ENCODE measurements at places on chromosomes 3 and 15.

DNA sequence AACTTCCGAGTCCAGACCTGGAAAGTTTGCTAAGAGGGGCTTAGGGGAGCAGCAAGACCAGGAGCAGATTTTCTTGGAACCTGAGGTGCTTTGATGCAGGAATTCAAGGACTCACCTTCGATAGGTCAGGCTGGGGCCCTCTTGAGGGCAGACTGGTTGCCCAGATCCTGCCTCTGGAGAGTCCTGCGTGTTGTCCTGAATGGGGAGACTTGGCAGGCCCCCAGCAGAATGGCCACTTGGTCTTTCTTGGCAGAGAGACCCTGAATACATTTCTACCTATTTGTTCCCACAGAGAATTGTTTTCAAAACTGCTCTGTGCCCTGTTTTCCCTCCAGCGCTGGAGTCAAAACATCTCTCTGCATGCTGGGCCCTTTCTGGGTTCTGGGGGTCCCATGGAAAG, 4.2 kb downstream of the KLF13 start:
- DNase-seq, result no peak

DNA sequence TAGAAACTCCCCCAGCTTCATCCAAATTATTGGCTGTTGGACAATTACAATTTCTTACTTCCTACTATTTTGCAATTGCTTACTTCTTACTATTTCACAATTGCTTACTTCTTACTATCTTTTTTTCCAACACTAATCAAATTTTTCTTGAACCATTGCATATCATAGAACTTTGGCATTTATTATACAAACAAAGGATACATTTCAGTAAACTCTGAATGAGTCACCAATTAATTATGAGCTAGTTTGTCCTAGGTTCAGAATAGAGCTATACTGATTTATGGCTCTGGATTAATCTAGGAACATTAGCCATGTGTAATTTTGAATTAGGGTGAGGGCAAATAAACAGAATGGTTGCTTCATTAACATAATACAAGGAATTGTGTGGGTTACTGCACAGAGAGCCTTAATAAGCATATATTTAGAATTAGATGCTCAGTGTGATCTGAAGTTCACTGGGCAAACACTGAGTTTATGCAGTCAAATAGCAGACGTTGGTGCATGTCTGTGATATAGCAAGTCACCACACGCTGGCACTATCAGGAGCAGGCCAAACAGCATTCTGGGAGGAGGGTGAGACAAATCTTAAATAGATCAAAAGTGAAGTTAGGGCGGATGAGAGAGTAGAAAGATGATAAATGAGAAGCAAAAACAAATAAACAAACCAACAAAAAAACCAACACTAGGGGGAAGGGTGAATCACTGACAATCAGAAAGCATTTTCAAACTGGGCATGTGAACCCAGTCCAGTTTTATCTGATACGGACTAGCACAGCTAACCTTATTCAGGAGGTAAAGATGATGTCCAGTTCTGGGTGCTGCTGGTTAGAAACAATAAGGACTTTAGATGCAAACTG, 21.5 kb downstream of the GABRR3 start:
- DNase-seq, result no peak

- DNase-seq, result no peak
Observed at GRCh38 chr3:175007306-175007705, 148.2 kb downstream of the NAALADL2 start.

DNA sequence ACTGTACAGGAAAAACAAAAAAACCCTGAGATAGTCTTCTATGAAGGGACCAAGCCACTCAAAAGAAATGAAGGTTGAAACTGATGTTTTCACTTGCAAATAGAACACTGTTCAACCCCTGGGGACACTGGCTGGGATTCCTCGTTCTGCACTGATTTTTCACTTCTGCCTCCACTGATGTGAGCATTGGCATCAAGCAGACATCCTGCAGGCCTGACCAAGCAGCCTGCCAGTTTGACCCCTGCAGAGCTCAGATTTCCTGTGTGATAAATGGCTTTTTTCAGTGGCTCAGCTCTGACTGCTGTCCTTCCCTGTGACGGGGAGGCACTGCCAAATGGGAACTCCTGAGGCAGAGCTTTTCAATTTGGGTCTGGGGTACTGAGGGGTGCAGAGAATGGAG, 50.0 kb downstream of the RASGRP1 start:
- DNase-seq, result no peak

DNA sequence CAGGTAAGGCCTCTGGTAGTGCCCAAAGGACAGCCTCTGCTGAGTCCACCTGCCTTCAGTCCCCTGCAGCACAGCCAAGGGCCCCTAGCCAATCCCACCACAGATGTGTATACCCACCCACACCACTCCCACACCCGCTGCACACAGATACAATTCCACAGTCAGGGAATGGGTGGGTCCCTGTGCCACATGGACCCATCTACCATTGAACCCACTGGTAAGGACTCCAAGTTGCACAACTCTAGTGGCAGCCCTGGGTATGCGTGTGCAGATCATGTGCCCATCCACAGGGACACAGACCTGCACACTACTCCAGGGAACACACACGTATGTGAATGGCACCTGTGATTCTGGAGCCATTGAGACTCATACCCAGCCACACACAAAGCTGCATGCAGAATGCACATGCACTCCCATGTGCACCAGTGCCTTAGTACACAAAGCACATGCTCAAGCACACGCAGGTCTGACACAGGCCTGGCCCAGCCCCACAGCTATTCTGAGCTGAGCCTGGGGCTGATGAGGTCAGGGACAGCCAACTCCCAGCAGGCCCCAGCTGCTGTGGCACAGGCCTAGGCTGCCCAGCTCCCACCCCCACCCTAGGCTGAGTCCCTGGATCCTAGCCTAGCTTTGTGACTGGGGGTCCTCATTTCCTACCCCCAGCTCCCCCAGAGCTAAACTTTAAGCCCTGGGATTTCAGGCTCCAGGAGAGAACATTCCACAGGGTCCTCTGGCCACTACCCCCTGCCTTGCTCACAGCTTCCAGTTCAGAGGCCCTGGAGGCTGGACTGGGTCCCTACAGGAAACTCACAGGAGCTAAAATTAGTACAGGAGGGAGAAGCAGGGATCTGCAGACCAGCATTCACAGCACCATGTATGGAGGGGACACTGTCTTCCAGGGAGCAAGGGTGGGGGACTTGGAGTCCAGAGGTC, 2.7 kb upstream of the ALS2CL start:
- no peak for DNase-seq

DNA sequence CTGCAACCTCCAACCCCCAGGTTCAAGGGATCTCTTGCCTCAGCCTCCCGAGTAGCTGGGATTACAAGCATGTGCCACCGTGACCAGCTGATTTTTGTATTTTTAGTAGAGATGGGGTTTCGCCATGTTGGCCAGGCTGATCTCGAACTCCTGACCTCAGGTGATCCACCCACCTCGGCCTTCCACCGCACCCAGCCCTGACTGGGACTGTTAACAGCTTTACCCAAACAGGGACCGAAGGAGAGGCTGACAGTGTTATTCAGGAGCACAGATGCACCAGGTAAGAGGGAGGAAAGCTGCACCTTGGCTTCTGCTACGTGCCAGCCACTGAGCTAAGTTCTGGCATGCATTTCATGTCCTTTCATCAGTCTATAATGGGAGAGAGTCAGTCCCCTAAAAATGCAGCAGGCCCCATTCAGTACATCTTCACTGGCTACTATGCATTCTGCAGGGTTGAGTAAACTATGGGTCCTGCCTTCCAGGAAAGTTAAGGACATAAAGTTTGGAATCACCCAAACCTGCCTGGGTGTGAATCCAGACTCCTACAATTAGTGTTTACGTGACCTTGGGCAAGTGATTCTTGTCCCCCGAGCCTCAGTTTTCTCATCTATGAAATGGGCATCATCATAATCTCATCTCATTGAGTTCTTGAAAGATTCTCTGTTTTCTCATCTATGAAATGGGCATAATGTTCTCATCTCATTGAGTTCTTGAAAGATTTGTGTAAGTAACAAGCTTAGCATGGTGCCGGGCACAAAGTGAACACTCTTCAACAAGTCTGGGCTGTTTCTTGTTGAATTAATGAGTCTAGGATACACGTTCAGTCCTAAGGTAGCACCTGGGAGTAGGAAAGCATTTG, 82.2 kb downstream of the CPN2 start:
- DNase-seq, result no peak

DNA sequence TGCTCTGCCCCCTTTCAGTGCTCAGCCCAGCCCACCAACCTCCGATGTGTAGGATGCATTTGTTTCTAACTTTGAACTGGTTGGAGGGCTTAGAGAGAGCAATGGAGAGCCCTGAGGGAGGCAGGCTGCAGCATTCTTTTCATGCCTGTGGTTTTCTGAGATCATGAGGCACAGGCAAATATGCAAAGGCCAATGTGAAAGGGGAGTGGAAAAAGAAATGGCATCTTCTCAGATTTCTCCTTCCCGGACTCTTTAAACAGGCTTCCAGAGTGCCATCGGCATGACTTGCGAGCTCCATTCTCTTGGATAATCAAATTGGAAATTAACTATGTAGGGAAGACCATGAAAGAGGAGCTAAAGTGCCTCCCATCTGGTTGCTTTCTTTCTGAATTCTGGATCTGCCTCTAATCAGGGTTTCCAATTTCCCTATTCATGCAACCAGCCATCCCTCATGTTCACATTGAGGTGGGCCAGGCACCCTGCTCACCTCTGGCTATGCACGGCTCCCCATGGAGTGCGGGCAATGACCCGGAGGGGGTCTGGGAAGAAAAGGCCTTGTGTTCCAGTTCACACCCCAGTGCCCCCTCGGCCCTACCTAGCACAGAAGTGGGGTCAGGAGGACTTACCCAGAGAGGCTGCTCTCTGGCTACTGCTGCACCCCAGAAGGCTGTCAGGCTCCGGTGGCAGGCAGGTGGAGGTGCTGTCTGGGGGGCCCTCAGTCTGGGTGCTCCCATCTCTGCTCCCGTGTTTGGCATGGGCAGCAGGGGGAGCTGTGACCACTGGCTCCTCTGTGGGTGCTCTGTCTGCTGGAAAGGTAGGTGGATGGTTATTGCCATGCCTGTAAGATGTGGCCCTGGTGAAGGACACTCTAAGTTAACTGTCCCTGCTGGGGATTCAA, 16.1 kb downstream of the AMOTL2 start:
- DNase-seq, result peak; percentile 98

GRCh38 chr15:44713006-44713966, 2.0 kb downstream of the B2M start:
- no peak for DNase-seq

DNA sequence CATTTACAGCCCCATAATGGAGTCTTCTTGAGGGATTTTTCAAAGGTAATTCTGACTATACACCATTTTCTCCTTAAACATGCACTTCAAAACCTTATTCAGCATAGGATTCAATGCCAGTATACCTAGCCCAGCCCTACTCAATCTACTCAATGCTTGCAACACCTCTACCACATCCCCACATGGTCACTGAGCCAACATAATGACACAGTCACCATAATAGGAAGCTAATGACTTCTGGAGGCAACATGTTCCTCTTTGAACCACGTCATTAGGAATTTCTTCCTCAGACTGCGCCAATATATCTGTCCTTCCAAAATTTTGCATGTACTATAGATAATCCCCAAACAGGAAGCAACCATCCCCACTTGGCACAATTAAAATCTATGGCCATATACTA, 153.9 kb upstream of the SETMAR start:
- DNase-seq, result no peak

DNA sequence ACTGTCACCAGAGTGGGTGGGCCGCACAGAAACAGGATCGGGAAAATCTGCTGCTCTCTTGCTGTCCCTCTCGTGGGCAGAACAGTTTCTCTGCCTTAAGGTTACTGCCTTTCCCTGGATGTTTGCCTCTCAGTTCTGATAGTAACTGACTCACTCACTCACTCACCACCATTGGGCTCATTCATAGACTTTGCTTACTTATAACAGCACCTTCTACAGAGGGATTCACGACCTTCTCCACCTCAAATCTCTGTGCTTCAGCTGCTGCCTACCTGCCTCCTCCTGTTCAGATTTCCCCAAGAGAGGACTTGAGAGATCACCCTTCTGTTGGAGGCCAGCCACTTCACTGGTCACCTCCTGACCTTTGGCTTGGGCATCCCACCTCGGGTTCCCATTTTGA, 147.7 kb upstream of the ICE2 start:
- no peak for DNase-seq

GRCh38 chr3:18758047-18758704, 333.0 kb upstream of the SATB1 start:
- DNase-seq, result peak; percentile 34

GRCh38 chr3:181637056-181637455, 74.7 kb upstream of the SOX2 start:
- DNase-seq, result no peak

GRCh38 chr3:38528457-38528856, 32.3 kb downstream of the EXOG start:
- DNase-seq, result no peak

GRCh38 chr3:14434498-14435151, 32.2 kb downstream of the SLC6A6 start:
- no peak for DNase-seq

DNA sequence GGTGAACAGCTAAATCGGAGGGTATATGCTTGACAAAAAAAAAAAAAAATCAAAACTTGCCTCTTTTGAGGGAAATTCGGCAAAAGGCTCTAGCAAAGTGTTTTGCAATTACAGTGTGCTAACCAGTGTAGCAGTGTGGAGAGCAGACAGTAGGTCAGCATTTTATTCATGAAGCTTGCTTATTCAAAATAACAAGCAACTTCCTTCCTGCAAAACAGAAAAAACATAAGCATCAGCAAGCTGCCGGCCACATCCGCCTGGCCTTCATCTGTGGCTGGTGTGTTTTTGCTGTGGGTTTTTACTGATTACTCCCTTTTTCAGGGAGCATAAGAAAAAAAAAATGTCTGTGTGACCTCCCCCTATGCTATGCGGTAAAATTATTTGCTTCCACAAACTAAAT, 434.1 kb downstream of the OCA2 start:
- DNase-seq, result no peak

DNA sequence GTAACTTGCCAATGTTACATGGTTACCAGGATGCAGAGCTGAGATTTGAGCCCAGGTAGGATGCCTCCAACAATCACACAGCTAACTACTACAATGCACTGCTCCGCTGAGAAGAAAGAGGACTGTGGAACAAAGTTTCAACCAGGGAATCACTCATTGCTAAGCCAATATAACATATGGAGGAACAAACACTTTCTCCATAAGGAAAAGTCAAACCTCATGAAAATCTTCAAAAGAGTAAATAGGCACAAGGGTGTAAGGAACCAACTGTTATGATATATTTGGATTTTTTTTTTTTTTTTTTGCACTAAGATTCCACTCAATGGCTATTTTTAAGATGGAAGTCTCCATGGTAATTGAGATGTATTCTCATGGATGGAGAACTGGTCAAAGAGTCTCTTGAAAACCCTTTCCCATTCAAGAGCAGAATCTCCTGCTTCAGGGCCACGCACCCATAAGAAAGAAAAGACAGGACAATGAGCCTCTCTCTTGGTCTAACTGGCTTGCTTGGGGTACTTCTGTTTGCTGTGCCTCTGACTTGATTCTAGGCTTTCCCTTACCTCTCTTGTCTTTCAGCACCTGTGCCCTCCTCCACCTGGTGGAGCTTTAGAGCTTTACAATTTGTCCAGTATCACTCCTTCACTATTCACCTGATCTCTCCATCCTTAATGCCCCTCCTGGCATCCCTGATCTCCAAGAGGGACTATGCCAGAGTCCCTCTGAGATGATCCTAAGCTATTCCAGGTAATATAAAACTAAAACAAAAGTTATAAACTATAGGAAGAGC, 252.8 kb downstream of the NTRK3 start:
- DNase-seq, result no peak

Measured in retinal pigment epithelial cell (primary cell).